Chondrocyte (in vitro differentiated cells): ENCODE measurements at places on chromosomes 5 and 9. TPM values are rescaled to one million over a fixed set of nuclear protein-coding genes. Genes with fewer than 3 reads are reported as not detected.
A peak's percentile ranks its signal among the peaks of the same experiment; 100 is the strongest.

- H3K27me3 ChIP-seq, result peaks cover 3% of the 10 kb centered on the region
- H3K4me3 ChIP-seq, result no peak overlapping the region
- no peaks in the 10 kb centered on the region for H3K36me3 ChIP-seq
These were observed 75.3 kb downstream of the NMUR2 start for GRCh38 chr5:152329761-152330283.

The ANKHD1 gene
- total RNA-seq, result 61.4 to 79.8 TPM (median 67.7 TPM) in 3 replicates

- H3K27me3 ChIP-seq, result no peaks in the 10 kb centered on the region
- H3K36me3 ChIP-seq, result peaks cover 3% of the 10 kb centered on the region
- no peak overlapping the region for H3K4me3 ChIP-seq
- H3K4me1 ChIP-seq, result peaks cover 24% of the 10 kb centered on the region
These were observed 15.9 kb downstream of the CYSTM1 start for GRCh38 chr5:140190872-140191218.

The SPATA6L gene
- total RNA-seq, result 0.35 to 0.65 TPM (median 0.46 TPM) in 3 replicates

GRCh38 chr9:93231121-93231694 is 47.3 kb downstream of the WNK2 start:
- no peak overlapping the region for H3K27ac ChIP-seq
- no peak overlapping the region for H3K4me3 ChIP-seq
- peaks cover 20% of the 10 kb centered on the region for H3K27me3 ChIP-seq
- no peak for DNase-seq

The DCTN3 gene
- total RNA-seq, result 79.5 to 105 TPM (median 79.5 TPM) in 3 replicates

GRCh38 chr5:119019949-119020348 is 31.6 kb upstream of the DTWD2 start:
- no peaks in the 10 kb centered on the region for H3K36me3 ChIP-seq
- H3K27me3 ChIP-seq, result no peaks in the 10 kb centered on the region
- no peak for DNase-seq

- H3K4me3 ChIP-seq, result no peak overlapping the region
- peaks cover 25% of the 10 kb centered on the region for H3K27me3 ChIP-seq
- H3K4me1 ChIP-seq, result no peaks in the 10 kb centered on the region
- no peak for DNase-seq
- H3K27ac ChIP-seq, result no peak overlapping the region
These were observed 213.0 kb downstream of the ERCC6L2 start for GRCh38 chr9:96088510-96088909.

DNA sequence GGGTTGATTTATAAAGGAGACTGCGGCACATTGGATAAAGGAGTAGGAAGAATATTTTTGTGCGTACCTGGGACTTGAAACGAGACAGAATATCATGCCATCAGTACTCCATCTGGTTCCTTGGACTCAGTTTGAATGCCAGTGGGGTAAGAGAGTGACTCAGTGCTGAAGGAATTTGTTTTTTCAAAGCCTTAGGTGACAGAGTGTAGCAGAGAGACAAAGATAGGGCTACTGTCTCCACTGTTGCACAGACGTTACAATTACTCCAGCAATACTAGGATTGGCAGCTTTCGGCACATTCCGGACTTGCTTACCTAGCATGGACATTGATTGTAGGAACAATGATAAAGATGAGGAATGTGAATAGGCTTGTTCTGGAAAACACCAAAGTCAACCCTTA is 250.7 kb downstream of the KCTD16 start:
- no peak overlapping the region for H3K27ac ChIP-seq
- H3K4me3 ChIP-seq, result no peak overlapping the region
- no peaks in the 10 kb centered on the region for H3K27me3 ChIP-seq
- H3K36me3 ChIP-seq, result peaks cover 2% of the 10 kb centered on the region
- H3K4me1 ChIP-seq, result peaks cover 6% of the 10 kb centered on the region

DNA sequence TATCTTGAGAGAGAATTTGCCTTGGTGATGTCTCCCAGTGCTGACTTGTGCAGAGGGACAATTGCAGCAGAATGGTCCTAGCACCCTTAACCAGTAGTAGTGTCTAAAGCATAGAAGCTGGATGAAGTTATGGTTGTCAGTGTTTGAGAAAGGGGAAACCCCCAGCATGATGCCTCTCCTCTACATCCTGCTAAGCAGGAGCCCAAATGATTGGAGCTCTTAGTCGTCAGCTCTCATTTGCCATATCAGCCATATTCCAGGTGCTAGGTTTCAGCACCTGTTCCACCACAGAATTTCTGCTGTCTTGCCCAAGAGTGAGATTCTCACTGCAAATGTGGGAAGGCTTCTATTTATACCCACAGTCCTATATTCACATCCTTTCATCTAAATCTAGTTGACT is 43.7 kb upstream of the RFX3 start:
- peaks cover 2% of the 10 kb centered on the region for H3K36me3 ChIP-seq
- H3K27me3 ChIP-seq, result no peaks in the 10 kb centered on the region
- H3K4me3 ChIP-seq, result no peak overlapping the region
- no peak overlapping the region for H3K27ac ChIP-seq
- no peaks in the 10 kb centered on the region for H3K4me1 ChIP-seq

DNA sequence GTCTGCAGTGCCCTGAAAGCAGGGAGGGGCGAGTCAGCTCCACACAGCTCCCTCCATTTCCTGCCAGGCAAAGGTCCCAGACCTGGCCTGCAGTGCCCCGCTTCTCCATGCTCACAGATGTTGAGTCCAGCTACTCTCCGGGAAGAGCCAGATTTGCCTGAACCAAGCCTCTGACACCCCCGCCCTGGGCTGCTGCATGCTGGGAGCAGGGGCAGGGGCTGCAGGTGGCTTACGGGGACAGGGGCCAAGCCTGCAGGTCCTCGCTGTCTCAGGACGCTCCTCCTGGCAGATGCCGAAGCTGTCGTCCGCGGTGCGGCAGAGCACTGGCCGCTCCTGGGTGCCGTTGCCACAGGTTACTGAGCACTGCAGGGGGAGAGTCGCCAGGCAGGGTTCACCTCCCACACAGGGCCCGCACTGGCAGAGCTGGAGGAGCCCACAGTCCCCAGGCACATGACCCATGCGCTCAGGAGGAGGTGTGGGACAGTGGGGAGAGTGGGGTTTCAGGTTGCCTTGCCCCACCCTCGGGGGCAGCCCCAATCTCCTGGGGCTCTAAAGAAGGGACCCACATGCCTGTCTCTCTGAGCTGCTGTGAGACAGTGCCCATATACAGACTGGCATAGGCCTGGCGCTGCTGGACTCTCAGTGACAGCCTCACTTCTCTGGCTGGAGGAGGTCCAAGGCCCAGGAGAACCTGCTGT is 62.4 kb downstream of the ZNF354C start:
- H3K4me3 ChIP-seq, result no peak overlapping the region
- peak; percentile 84 for DNase-seq
- no peak overlapping the region for H3K27ac ChIP-seq

DNA sequence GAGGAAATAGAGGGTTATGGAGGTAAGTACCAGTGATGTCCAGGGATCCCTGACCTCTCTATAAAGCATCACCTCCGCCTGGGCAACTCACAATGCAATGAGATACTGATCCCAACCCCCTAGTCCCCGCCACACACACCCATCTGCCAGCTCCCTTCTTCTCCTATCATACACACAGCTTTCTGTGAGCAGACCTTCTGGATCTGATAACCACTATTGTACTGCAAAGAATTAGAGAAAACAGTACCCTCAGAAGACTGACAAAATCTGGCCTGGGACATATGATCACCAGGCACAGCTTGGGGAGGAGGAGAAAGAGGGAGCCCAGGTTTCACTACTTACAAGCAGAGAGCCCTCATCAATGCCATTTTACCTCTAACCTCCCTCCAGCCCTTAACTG is 249.0 kb downstream of the SEC61B start:
- peaks cover 2% of the 10 kb centered on the region for H3K36me3 ChIP-seq
- no peak overlapping the region for H3K4me3 ChIP-seq
- DNase-seq, result no peak
- H3K27me3 ChIP-seq, result no peaks in the 10 kb centered on the region
- peaks cover 3% of the 10 kb centered on the region for H3K4me1 ChIP-seq
- no peak overlapping the region for H3K27ac ChIP-seq

The SLC25A46 gene
- total RNA-seq, result 44.6 to 60.5 TPM (median 46.4 TPM) in 3 replicates

The BTNL9 gene
- not detected in 3 replicates for total RNA-seq

GRCh38 chr5:110665184-110665726 is 61.2 kb downstream of the TMEM232 start:
- no peak overlapping the region for H3K4me3 ChIP-seq
- H3K4me1 ChIP-seq, result no peaks in the 10 kb centered on the region
- no peak for DNase-seq
